ENCODE measurements at places on chromosomes 16 and 17.

DNA sequence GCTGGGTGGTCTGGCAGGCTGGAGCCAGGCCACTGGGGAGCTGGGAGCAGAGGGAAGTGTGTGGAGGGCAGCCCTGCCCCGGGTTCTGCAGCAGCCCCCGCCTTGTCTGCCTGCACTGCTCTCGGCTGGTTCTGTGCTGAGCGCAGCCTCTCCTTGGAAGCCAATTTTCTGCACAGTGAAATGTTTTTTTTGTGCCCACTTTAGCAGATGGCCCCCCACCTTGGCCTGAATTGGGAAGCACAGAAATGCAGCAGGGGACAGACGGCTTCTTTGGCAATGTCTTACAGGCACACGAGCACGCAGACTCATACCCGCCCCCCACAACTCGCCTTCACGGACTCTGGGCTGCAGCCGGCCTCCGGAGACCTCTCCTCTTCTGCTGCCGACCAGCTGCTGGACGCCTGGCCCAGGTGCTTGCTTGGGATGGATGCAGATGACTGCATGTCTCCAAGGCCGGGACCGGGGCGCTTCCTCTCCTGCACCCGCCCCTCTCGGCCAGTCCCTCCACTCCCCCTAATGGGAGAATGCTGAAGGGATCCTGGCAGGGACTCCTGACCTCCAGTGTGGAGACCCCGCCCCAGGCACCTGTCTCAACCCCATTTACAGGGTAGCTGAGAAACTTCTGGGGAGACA lies 14.8 kb downstream of the NPTX1 start:
- DNase-seq: no peak

DNA sequence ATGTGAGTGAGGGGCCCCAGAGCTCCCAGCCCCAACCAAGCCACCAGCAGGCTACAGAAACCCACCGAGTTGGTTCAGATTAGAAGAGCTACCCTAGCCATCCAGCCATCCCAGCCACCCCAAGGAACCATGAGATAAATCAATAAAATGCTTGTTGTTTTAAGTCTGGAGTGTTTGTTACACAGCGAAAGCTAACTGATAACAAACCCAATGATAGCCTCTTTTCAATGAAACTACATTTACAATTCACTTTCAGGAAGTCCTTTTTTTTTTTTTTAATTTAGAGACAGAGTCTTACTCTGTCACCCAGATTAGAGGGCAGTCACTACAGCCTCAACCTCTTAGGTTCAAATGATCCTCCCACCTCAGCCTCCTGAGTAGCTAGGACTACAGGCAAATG lies 215.0 kb upstream of the ZFHX3 start:
- DNase-seq: no peak

- DNase-seq: peak; percentile 38
Observed at GRCh38 chr16:10514369-10515055, 65.9 kb downstream of the EMP2 start.

DNA sequence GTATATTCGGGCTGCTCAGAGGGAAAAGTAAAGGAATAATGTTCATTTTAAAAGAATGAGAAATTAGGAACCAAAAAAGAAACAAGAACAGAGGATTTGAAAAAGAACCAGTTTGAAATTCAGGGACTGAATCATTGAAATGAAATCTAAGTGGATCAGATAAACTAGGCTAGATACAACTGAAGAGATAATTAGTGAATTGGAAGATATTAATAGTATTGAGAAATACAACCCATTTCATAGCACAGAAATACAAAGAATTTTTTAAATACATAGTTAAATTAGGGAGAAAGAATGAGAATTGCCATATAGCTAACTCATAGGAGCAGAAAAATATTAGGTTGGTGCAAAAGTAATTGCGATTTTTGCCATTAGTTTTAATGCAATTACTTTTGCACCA lies 117.3 kb upstream of the NOL11 start:
- no peak for DNase-seq

DNA sequence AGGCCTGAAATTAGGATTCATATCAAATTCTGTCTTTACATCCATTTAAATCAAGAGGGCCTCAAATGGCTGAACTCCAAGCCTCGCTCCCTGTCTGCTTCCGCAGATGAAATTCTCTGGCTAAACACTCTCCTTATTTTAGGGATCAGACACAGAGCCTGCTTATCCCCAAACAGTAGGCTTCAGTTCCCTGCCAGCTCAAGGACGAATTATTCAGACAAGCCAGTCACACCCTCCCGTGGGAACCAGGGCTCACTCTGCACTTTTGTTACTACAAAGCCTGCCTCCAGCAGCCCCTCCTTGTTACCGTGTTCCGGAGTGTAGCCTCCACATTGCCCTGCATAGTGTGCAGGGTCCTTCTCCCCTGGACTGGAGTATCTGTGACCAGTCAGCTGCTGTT lies 46.6 kb upstream of the LCMT1 start:
- DNase-seq: no peak

DNA sequence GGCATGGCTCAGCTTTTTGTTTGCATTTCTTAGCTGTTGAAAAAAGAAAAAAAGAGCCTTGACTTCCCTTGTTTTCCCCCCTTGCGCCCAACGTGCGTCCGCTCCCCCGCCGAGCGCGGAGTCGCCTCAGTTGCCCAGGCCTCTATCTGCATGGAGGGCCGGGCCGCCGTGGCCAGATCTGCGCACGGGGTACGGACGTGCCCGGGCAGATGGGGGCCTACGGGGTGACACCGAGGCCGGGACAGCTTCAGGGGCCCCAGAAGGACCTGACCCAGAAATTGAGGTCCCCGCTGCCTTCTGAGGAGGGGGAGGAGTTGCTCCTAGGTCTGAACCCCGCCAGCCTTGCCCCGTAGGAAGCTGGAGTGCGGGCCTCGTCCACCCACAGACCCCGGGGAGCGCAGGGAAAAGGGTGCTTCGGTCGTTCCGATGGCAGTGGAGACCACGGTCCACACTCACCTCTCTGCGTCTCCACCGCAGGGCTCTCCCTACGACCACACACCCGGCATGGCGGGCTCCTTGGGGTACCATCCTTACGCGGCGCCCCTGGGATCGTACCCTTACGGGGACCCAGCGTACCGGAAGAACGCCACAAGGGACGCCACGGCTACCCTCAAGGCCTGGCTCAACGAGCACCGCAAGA lies 1.5 kb downstream of the IRX5 start:
- no peak for DNase-seq

- DNase-seq: no peak
Observed at GRCh38 chr16:82878466-82878865, 251.7 kb downstream of the CDH13 start.

DNA sequence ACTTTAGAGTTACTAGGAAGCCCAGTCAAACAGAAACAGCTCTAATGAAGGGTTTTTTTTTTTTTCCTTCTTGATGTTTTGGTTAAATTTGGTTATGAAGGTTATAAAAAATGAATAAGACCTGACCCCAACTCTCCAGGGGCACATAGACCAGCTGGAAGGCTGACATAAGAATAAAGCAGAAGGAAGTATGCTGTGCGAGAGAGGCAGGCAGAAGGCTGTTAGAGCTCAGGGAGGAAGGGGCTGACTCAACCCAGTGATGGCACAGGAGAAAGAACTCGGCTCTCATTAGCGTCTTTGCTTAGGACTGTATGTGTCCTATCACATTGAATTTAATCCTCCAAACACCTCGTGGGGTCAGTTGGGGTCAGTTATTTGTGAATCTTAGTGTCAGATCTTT lies 474.6 kb downstream of the PMP22 start:
- DNase-seq: no peak

GRCh38 chr17:56018211-56018610 lies 135.1 kb upstream of the ANKFN1 start:
- DNase-seq: no peak

GRCh38 chr16:68128577-68129305 lies 43.6 kb downstream of the NFATC3 start:
- DNase-seq: no peak

DNA sequence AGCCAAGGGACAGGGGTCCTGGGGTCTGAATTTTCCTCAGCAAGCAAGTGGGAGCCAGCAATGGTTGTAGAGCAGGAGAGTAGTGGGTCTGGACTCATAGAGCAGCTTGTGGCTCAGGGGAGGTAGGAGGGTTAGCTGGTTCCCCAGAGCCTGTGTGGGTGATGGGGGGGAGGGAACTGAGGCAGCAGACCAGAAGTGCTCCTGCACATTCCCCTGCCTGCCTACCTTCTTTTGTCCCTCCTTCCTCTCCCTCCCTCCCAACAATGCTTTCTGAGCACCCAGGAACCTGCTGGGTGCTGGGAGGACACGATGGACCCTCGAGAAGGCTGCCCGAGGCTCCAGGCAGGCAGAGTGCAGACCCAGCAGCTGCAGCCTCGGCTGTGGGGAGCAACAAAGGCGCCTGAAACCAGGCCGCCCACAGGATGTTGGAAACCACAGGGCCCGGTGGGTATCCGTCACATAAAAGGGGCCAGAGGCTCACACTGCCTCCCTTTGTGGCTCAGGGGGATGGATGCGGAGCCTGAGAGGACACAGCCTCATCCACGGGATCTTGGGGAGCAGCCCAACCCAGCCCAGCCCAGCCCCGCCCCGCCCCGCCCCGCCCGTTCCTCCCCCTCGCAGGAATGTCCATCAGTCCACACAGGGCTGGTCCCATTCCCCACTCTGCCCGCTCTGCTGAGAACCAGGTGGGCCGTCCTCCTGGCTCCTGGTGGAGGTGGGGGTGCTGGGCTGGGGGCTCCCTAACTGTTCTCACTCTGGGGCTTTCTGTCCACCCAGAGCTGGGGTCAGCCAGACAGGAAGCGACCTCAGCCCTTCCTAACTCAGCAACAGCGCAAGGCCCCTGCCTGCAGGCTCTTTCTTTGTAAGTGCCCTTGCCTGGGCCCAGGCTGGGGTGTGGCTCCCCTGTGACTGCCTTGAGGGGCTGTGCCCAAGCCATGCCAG lies 1.7 kb upstream of the NLRC3 start:
- DNase-seq: no peak

GRCh38 chr17:33228548-33228947 lies 64.5 kb downstream of the ASIC2 start:
- DNase-seq: no peak

- DNase-seq: no peak
Observed at GRCh38 chr16:3946604-3947180, 66.2 kb upstream of the CREBBP start.

DNA sequence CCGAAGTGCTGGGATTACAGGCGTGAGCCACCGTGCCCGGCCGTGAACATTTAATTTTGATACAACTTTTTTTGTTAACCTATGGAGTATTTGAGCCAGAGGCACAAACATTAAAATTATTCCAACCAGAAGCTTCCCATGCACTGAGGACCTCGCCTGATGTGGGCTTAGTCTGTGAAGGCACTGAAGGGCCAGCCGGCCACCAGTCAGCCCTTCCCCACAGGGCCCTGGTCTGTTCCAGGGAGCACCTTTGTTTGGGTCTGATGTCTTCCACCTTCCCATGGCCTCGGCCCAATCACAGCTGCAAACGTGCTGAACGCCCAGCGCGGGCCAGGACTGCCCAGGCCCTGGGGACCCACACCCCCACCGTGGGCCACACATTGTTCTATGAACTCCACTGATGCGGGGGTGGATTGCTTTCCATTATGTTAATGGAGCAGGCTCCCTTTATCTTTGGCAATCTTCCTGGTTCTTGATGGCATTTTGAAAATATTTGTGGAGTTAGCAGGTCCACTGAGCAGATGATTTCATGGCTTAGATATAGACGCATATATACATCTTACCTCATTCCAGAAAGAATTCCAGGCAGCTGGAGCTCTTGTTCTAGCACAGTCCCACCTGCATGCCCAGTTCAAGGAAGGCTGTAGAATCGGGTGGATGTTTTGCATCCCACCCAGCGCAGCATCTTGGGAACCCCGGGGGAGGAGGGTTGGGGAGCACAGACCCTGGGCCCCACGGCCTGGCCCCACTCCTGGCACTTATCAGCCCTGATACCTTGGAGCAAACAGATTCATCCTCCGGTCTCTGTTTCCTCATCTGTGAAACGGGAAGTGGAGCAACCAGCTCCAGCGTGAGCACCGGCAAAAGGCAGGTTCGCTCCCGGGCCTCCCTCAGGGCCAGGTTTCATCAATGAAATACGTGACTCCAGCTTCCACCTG lies 14.5 kb downstream of the SPIRE2 start:
- no peak for DNase-seq

DNA sequence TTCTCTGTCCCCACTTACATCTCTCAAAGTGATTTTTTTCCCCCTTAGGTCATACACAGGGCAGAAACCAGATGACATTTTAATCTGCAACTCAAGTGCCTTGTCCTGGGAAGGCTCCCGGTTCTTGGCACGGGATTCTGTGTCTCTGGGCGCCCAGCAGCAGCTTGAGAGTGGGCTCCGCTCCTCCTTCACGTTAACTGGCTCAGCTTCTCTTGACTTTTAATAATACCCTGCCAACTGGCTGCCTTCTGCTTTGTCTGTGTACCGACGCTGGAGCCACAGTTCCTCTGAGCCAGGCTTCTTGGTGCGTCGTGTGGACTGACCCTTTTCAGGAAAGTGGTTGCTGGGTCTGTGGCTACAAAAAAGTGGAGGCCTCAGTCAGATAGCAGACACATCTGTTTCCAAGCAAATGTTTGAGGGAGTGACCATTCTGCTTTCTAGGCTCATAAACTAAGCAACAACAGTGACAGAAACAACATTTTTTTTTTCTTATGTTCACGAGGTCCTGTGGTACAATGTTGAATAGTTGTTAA lies 64.9 kb downstream of the IRF8 start:
- DNase-seq: no peak

DNA sequence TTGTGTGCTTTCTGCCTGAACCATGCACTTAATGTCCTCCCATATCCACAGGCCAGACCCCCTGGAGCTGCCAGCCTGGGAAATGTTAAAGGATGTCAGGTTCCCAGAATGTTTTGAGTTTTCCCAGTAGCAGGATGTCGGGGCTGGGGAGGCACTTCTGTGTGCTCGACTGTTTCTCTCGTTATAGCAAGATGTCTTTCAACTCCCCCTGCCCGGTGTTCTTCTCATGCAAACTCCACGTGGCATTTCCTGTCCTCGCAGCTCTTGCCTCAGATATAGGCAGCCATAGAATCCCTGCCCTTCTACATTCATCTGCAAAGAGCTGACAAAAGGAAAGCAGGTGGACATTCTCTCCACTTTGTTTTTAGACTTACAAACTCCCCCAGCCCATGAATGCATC lies 457.2 kb upstream of the CDH11 start:
- DNase-seq: no peak

- DNase-seq: no peak
Observed at GRCh38 chr17:67245694-67246402, 852 bp upstream of the HELZ start.

DNA sequence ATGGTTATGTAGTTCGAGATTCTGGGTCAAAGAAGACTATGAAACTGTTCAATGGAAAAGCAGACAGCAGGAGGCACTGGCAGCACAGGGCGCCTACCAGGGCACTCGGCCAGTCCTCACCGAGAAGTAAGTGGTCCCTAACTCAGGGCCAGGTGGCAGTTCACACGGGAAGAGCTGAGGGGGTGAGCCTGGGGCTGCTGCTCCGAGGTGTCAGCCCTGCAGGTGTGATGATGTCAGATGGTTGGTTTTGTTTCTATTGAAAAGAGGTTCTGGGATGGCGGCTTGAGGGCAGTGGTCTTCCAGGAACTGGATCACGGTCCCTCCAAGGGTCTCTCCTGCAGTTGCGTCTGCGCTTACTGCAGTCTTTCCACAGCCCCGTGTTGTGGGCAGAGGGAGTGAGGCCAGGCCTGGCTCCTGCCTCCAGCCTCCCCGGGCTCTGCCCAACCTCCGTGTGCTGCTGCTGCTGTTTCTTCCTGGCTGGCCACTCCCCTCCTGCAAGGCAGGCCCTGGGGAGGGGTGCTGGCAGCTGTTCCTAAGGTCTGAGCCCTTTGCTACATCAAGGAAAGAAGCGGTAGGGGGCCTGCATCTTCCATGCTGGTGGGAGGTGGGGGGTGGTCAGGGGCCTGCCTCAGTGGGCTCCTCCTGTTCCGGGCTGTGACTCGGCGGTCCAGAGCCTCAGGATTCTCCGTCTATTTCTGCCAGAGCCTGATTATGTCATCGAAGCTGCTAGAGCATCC lies 22.6 kb downstream of the RNF213 start:
- DNase-seq: no peak

- no peak for DNase-seq
Observed at GRCh38 chr17:21463779-21464407, 87.7 kb downstream of the KCNJ12 start.
